ENCODE measurements at places on chromosomes 16 and 17.

DNA sequence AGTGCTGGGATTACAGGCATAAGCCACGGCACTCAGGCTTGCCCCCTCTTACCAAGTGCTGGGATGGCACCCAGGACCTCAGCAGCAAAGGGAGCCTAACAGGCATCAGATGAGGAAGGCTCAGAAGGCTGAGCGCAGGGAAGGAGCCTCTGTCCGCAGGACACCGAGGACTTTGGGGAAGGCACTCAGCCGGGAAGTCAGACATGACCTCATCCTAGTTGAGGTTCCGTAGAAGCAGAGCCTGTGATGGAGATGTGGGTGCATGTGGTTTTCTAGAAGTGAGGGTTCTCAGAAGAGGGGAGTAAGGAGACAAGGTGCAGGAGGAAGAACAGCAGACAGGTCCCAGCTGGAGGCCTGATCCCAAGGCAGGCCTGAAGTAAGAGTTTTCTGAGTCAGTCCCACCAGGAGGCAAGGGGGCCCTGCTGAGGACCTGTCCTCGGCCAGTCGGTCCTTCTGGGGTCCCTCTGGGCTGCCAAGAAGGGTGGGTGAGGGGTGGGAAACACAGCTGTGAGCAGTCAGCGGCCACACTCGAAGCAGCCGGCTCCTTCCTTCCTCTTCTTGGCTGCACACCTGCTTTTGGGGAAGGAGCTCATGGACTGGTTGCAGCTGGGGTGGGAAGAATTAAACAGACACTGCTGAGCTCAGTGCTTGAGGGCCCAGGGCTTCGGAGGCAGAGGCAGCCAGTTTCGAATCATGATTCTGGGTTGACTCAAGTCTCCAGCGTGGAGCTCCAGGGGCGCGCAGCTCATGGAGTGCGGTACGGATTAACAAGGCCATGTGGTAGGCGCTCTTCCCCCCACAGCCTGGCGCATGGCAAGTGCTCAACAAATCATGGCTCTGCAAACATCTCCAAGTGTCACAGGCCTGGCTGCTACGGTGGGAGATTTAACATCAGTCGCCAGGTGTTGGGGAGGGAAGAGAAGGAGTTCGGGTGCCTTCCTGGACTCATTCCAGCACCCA is 38.9 kb upstream of the SNN start:
- peak; percentile 66 for DNase-seq

- no peak for DNase-seq
Observed at GRCh38 chr16:19215705-19216104, 47.7 kb downstream of the SYT17 start.

- no peak for DNase-seq
Observed at GRCh38 chr17:27888945-27889344, 4.2 kb downstream of the LYRM9 start.

- DNase-seq: peak; percentile 94
Observed at GRCh38 chr16:81006211-81006812, 373 bp downstream of the CMC2 start.

DNA sequence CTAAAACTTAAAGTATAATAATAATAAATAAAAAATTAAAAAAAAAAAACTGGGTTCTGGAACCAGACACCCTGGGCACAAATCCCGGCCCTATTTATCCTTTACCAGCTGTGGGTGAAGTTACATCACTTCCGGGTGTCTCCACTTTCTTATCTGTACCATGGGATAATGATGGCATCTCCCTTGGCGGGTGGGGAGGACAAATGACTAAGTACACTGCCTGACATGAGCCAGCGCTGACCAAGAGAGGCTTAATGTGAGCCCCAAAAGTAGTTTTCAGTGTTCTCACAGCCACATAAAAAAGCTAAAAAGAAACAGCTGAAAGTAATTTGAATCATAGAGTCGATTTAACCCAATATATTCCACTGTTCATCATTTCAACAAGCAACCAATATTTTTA is 424.9 kb downstream of the SOX9 start:
- DNase-seq: no peak

DNA sequence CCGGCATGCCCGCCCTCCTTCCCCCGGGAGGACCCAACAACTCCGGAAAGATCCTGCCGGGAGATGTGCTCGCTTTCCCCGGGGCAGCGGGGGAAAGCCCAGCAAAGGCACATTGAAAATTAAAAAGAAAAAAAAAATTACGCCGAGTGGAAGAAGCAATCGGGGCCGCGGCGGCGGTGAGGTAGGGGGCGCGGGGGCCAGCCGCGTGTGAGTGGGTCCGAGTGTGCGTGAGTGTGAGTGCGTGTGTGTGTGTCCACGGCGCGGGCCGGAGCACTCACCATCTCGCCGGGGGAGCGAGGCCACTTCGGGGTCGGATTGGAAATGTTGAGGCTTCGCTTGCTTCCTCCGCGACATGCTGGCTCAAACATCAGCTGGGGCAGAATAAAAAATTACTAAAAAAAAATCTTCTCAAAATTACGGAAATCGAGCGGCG is at the start of gene SALL1:
Gene SALL1, minus strand, starts transcription at position 383 of the 433 bp plus-strand sequence. Its CDS starts 29 bp downstream, at position 354.
- no peak for DNase-seq
